GM06990 (cell line): ENCODE measurements at places on chromosomes 13 and 19.

- no peak for DNase-seq
Measured at GRCh38 chr19:33667141-33667650, 45.4 kb downstream of the CHST8 start.

- no peak for DNase-seq
Measured at GRCh38 chr13:42116225-42116624, 67.8 kb downstream of the DGKH start.

DNA sequence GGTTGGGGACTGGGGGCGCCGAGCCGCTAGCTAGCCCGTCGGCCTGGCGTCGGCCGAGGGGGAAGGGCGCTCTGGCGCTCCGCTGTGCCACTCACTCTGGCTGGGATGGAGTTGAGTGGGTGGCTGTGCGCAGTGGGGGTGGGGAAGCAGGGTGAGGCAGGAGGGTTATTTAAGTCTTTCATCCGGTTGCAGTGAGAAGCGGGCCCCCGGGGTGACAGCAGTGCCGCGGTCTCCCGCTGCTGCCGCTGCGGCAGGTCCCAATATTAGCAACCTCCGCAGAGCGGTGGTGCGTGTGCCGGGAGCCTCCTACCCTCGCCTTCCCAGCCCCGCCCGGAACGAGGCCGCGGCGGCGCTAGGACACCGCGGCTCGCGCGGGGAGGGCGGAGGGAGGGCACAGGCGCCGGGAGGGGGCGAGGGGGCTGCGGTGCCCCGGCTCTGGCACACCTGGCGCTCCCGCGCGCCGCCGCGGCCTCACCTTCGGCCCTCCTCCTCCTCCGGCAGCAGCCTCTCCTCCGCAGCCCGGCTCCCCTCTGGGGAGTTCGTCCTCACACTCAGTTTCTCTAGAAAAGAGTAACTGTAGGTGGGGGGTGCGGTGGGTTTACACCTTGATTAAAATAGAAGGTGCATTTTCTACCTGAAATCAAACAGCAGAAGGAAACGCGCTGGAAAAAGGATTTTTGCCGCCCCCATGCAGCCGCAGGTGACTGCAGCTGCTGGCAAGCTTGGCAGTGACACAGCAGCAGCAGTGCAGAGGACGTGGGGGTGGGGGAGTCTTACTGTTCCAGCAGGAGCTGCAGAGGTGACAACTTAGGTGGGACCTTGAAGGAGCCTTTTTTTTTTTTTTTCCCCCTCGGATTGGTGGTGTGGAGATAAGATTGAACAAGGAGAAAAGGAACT, 4.5 kb downstream of the FGF9 start:
- DNase-seq = no peak

DNA sequence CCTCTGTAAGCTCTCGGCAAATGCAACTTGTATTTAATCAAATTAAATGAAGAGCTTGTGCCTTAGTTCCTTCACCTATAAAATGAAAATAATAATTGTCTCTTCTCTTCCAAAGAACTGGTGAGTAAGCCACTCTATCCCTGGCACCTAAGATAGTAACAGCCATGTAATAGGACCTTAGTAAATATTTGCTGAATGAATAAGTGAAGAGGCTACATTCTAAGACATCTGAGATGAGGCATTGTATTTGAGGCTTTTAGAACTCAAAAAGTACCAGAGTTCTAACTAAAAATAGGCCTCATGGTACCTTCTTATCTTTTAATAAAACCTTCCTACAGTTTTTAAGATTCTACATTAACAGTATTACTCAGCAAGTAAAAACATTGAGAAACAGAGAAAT, 17.3 kb upstream of the DCLK1 start:
- no peak for DNase-seq

DNA sequence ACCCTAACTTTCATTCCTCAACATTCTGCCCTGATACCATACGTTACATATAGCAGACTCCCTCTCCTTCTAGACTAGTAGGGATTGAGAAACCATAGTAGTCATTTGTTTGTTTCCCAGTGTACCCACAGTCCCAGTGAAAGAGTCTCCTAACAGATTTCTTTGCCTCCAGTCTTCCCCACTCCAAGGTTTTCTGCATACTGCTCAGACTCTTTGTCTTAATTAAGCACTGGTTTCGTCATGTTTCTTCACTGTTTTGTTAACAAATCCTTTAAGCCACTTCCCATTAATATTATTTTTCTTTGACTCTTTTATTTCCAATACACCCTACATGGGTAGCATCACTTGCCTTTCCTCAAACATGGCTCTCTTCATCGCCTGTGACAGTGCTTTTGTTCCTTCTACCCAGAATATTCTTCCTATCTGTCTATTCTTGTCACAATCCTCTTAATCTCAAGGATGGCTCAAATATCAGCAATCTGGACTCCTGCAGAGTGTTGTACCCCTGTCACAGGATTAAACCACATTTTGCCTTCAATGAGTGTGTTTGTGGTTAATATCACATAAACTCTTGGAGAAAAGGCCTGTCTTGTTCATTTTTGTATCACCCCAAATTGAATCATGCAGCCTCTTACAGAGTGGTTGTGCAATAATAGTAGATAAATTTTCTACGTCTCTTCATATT, 92.7 kb upstream of the KLF12 start:
- no peak for DNase-seq
